Activated T-helper 1 cell treated with anti-CD3 and anti-CD28 coated beads, Interleukin-12 subunit alpha, Interleukin-12 subunit beta, Interleukin-2, Interleukin-4 antibody, amounts not matched to agents 30 ng/mL and 10 ng/mL and 1 ng/mL, durations not matched to agents 14 hours and 24 hours and 36 hours (primary cell): ENCODE measurements at places on chromosomes 2 and 18.

GRCh38 chr2:101806701-101807100 lies 109.2 kb downstream of the MAP4K4 start:
- DNase-seq: no peak

- no peak for DNase-seq
Measured at GRCh38 chr2:43824951-43825493, 13.6 kb downstream of the ABCG5 start.

DNA sequence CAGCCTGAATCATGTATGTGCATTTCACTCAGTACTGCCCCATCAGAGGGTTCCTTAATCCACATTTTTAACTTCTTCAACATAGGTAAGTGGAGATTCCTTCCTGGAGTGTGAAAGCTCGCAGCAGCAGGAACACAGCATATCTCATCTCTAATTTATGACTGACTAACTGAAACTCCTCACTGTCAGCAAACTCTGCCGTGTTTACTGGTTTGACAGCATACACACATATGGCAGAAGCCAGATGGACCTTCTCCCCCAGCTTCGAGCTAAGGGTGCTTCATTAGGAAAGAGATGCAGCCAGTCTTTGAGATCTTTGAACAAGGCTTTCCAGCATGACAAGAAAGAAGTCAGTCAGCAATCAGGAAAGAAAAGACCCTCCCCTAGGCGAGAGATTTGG lies 200.3 kb upstream of the ACVR2A start:
- DNase-seq: no peak

DNA sequence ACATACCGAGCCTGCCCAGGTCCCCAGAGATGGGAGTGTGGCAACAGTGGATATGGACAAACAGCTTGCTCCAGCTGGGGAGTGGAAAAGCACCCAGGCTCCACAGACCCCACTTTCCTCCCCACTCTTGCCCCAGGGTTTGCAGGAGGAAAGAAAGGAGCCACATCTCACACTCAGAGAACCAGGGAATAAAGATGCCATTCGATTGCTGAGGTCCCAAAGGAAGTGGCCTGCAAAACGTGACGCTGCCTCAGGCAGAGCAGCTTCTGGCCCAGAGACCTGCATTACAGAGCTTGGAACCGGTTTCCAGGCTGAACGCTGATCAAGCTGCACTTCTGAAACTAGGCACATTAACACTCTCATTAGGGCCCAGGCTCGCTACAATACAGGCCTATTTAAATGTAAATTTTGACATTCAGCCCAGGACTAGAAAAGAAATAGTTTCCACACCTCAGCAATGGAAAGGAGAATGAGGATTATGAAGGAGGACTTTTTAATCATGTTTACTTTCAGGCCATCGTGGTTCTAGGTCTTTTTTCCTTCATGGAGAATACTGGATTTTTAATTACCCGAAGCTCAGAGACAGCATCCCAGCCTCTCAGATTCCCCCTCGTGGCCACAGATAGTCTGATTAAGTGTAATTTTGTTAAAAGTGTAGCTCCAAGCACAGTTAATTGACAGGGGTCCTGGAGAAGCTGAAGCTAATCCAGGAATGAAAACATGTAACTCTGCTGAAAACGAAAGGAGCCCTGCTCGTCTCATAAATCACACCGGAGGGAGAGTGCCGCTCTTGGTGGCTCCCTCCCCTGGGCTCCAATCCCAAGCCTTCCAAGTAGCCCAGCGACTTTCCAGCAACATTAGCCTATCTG lies 221.3 kb upstream of the RAB6C start:
- no peak for DNase-seq

- DNase-seq: no peak
Measured at GRCh38 chr2:167607211-167607610, 640.2 kb downstream of the STK39 start.

GRCh38 chr18:50737127-50737526 lies 82.7 kb downstream of the MRO start:
- DNase-seq: no peak

- DNase-seq: peak; percentile 44
Measured at GRCh38 chr2:98569197-98569793, 39.0 kb downstream of the COA5 start.

DNA sequence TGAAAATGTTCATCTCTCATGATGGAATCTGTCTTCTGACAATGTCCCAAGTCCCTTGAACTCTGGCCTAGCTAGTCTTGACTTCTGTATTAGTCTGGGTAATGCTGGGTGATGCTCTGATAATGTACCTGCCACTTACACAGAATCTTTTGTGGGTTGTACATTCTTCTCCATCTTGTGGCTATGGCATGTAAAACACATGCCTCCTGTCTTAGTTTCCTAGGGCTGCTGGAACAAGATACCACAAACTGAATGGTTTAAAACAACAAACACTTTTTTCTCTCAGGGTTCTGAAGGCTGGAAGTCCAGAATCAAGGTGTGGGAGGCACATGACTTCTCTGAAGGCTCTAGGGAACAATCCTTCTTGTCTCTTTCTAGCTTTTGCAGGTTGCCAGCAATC lies 57.1 kb downstream of the RAPGEF4 start:
- no peak for DNase-seq

DNA sequence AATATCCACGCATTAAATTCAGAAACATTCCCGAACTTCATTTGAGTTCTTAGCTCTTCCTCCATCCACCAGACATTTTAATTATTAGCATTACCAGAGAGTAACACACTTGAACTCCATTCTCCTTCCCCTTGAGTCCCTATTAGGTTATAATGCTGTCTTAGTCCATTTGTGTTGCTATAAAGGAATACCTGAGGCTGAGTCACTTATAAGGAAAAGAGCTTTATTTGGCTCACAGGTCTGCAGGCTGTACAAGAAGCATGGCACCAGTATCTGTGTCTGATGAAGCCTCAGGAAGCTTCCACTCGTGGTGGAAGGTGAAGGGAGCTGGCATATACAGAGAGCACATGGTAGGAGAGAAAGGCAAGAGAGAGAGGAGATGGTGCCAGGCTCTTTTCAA lies 25.4 kb downstream of the TBC1D8 start:
- DNase-seq: no peak

DNA sequence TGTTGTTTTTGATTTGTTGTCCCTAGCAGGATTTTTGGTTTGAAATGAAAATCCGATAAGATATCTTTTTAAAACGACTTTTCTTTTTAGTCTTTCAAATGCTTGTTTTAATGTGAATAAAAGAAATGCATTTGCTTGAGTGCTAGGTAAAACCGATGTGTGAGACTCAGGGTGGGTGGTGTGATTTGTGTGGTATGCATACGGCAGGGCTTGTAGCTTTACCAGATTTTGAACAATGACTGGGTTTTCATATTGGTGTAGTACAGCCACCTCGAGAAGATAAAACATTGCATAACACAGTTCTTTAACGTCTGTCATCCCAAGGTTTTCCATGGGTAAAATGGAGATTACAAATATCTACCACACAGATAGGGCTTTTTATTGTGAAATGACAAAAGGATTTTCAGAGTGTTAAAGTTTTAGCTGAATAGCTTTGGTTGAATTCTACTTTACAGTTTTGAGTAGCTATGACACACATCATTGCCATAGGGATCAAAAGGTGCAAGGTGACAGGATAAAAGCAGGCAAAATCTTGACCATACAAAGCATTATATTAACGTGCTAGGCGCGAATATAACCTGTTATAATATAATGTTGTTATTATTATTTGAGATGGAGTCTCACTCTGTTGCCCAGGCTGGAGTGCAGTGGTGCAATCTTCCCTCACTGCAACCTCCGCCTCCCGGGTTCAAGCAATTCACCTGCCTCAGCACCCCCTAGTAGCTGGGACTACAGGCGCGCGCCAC lies 824 bp upstream of the ZNF638 start:
- DNase-seq: no peak

DNA sequence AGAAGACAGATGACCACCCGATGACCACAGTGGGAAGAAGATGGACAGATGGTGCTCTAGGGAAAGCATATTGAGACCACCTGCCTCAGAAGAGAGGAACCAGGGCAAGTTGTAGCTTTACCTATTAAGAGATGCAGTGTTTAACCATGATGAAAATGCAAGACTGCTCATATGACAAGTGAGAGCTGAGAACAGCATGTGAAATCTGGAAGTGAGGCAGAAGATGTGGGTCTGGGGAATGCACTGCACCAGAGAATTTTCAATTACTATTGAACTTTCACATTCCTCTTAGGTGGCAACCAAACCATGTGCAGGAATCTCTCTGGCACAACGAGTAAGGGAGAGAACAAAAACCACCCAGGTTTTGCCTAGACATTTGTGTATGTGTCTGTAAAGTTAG lies 184.8 kb upstream of the CRIM1 start:
- DNase-seq: no peak
